Skin of body (tissue), 3 donors: ENCODE measurements at places on chromosomes 6 and 20. TPM values are rescaled to one million over a fixed set of nuclear protein-coding genes. Genes with fewer than 3 reads are reported as not detected.

The SNAP25 gene
- 3.5 TPM for total RNA-seq

The LCA5 gene
- total RNA-seq, result 10.1 TPM

The MOCS3 gene
- 3.6 TPM for total RNA-seq

The RFX6 gene
- not detected for total RNA-seq

The PGM3 gene
- 57.5 TPM for total RNA-seq

The FNDC11 gene
- total RNA-seq, result 0.59 TPM

The DEFB132 gene
- total RNA-seq, result not detected

- DNase-seq, result peak; percentile 62
Observed at GRCh38 chr6:42453654-42454427, 2.1 kb upstream of the TRERF1 start.

DNA sequence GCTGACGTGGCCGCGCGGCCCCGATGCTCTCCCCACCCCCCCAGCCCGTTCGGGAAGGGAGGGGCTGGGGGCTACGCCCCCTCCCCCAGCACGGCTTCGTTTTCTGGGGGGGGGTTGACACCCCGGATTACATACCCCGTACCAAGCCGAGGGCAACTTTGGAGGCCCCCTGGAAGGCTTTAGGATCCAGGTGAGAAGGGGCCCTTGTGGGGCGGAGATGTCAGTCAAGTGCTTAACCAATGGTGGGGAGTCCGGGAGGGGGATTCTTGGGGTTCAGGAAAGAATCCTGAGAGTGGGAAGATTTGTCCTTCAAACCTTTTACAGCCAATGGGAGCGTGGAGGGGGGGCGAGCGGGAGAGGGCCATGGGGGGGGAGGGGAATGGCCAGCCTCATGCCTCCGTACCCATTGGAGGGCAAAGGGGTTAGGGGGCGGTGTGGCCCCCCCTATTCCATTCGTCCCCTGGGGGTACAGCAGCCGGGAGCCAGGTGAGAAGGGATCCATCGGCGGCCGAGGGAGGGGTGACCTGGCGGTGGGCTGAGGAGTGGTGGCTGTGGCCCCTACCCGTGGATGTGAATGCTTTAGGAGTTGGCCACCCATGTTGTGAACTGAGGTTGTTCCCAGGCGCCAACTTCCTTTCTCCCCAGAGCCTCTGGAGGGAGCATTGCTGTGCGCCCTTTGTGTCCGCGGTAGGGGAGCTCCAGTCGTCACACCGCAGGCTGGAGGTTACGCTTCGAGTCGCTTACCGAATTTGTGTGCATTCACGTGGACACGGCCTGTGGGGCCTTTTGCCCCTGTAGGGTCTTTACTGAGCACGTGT lies 682 bp downstream of the BRD2 start:
- peak; percentile 78 for DNase-seq

DNA sequence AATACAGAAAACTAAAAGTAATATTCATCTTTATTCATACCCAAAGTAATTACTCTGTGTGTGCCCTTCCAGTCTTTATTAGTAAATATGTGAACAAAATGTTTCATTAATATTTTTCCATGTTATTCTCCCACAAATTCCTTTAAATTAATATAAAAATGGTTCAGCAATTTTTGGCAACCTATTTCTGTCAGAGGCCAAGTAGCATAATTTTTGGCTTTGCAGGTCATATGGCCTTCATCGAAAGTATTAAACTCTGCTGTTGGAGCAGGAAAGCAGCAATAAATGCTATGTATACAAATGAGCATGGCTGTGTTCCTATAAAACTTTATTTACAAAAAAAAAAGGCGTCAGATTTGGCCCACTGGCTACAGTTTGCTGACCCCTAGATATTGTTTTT lies 16.1 kb downstream of the ZC2HC1B start:
- DNase-seq, result no peak

GRCh38 chr6:27839626-27840475 lies 72.3 kb downstream of the OR2B2 start:
- DNase-seq, result peak; percentile 82

- DNase-seq, result no peak
Observed at GRCh38 chr6:105319331-105319730, 83.6 kb downstream of the PREP start.

GRCh38 chr6:26025047-26025893 lies 62.0 kb upstream of the HFE start:
- no peak for DNase-seq

DNA sequence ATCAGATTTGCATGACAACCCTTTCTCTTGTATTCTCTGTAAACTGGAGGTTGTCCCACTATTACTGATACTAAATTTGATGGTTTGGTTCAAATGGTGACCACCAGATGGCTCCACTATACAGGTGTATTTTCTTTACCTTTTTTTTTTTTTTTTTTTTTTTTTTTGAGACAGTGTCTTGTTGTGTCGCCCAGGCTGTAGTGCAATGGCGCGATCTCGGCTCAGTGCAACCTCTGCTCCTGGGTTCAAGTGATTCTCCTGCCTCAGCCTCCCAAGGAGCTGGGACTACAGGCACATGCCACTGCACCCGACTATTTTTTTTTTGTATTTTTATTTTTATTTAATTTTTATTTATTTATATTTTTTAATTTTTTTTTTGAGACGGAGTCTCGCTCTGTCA lies 6.6 kb upstream of the WTAP start:
- DNase-seq, result no peak

GRCh38 chr20:36182604-36183154 lies 28.1 kb downstream of the EPB41L1 start:
- no peak for DNase-seq

GRCh38 chr20:35077872-35078271 lies 14.7 kb downstream of the TRPC4AP start:
- no peak for DNase-seq
